NCI-H82 (cell line): ENCODE measurements at places on chromosomes 6 and 20.

DNA sequence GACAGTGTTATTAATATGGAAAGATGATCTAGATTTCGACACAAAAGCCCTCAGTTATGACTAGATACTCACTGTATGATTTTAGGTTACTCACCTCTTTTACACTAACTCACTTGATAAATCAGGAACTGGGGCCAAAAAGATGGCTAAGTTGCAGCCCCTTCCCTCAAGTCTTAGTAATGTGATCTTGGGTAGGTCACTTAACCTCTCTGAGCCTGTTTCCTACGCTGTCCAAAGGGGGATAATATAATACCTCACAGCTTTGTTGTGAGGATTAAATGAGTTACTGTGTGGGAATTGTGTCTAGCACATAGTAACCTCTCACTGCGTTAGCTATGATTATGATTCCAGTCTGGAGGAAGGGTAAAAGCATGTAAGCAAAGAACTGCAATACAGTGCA, 1.3 kb downstream of the TTI1 start:
- no peak for DNase-seq

DNA sequence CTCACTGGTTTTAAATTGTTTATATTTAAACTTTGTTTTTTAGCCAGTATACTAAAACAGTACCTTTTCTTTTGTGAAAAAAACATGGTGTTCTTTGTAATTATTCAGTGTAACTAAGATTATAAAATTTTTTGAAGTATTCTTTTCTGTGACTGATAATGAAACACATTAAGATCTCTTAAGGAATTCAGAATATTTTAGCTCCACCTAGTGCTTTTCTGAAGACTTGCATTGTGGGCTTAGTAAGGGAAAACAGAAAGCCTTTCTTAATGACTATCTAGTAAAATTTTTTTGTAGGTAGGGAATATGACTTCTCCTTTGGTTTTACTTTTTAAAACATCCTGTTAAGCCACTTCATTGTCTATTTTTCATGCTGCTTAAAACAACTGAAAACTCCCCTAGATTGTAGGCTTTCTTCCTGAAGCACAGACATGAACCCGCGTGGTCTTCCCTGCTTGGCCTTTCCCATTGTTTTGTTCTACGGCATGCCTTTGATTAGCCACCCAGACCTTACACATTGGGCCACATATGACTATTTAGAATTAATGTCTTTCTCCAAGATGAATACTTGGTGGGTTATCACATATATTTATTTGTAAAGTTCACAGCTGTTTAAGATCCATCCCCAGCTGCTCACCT, 72.1 kb downstream of the AFDN start:
- peak; percentile 60 for DNase-seq

DNA sequence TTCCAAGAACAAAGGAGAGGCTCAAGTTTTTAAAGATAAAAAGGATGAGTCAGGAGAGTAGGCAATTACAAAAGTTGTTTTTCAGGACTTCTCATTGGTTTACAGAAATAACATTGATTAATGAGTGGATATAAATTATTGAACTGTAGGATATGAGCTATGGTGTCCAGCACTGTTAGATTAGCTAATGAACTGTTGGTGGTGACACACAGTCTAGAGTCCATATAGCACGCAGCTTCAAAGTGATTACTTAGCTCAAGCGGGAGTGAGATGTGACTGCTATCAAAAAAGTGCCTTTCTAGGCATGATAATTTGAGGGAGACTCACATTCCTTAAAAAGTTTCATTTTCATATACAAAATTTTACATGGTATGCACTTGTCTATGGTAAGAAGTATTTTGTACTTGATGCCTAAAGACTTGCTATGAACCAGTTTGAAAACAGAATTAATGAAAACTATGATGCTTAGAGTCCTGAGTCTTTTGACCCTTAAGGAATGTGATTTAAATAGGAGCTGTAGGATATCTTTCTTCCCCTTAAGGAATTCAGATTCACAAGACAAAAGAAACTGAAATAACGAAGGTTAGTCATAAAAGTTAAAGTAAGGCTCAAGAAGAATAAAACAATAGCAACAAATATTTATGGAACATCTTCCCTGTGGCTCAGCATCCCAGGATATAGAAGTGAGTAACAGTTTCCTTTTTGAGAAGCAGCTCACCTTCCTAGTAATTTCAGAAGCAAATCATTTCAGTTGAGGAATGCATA, 22.2 kb upstream of the ADIG start:
- DNase-seq = no peak

DNA sequence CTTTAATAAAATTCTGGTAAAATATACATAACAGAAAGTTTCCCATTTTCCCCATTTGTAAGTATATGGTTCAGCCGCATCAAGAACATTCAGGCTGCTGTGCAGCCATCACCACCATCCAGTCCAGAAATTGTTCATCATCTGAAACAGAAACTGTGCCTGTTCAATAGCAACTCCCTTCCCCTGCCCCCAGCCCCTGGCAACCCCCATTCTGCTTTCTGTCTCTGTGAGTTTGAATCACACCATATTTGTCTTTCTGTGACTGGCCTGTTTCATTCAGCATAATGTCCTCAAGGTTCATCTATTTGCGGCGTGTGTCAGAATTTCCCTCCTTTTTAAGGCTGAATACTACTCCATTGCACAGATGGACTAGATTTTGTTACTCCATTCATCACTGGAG, 19.1 kb downstream of the VSTM2L start:
- no peak for DNase-seq

DNA sequence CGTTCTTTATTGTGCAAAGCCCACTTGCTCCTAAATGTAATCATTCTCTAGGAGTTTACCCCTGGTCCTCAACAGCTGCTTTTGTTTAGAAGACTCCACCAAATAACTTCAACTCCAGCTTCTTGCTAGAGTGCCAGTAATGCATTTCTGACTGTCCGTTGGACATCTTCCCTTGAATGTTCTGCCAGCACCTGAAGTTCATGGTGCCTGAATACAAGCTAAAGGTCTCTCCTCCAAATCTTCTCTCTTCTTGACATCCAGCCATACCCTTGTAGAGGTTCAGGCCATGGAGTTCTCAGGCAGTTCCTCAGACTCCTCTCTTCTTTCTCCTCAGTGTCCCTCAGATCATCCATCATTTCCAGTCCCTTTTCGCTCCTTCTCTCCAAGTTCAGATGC, 21.7 kb downstream of the PHACTR2 start:
- no peak for DNase-seq

DNA sequence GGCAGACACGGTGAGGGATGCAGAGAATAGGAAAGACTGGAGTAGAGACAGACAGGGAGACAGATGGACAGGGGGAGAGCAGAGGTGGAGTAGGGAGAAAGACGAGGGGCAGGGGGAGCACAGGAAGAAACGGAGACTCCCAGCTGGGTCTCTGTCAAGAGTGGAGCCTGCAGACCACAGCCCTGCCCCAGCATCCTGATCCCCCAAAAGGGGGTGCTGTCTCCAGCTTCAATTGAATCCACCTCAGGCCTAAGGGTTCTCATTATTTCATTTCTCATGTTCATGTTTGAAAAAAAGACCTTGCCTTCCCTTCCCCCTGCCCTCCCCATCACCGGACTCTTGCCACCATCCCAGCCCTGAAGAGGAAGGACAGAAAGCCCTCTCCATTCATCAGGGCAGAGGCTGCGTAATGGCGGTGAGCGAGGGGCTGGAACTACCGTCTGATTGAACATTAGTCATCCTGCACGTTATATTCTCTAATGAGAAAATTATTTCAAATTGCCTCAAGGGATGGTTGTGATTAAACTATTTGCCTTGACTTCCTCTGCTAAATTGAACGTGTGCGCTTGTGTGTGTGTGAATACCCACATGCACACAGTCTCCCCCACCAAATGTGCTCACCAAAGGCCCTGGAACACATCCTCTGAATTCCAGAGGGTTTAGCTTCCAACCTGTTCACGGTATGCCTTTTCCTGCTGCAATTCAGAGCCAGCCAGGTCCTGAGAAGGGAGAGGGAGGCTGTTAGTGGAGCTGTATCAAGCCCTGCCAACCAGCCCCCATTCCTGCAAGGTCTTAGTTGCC, 98.3 kb downstream of the CDC5L start:
- DNase-seq = no peak

DNA sequence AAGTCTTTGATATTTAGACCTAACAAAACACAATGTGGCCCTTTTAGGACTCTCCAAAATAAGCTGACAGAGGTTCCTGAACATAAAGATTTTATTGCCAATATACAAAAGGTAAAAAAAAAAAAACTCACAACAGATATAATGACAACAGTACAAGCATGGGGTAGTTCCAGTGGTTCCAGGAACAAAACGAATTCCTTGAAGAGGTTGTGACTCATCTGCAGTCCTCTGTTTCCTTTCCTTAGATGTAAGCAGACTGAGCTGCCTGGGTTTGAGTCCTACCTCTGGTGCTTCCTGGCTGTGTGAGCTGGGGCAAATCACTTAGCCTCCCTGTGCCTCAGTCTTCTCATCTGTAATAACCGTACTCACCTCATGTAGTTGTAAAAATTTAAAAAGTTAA, 13.3 kb upstream of the CTAGE9 start:
- DNase-seq = no peak

GRCh38 chr6:134466771-134467525, 149.0 kb upstream of the SGK1 start:
- peak; percentile 18 for DNase-seq

- DNase-seq = no peak
These were observed 123.3 kb upstream of the B3GAT2 start for GRCh38 chr6:71080133-71080532.

- DNase-seq = no peak
These were observed 220.0 kb downstream of the ZFAND3 start for GRCh38 chr6:38039502-38039901.

- peak; percentile 46 for DNase-seq
These were observed 989 bp downstream of the FITM2 start for GRCh38 chr20:44309763-44310663.

DNA sequence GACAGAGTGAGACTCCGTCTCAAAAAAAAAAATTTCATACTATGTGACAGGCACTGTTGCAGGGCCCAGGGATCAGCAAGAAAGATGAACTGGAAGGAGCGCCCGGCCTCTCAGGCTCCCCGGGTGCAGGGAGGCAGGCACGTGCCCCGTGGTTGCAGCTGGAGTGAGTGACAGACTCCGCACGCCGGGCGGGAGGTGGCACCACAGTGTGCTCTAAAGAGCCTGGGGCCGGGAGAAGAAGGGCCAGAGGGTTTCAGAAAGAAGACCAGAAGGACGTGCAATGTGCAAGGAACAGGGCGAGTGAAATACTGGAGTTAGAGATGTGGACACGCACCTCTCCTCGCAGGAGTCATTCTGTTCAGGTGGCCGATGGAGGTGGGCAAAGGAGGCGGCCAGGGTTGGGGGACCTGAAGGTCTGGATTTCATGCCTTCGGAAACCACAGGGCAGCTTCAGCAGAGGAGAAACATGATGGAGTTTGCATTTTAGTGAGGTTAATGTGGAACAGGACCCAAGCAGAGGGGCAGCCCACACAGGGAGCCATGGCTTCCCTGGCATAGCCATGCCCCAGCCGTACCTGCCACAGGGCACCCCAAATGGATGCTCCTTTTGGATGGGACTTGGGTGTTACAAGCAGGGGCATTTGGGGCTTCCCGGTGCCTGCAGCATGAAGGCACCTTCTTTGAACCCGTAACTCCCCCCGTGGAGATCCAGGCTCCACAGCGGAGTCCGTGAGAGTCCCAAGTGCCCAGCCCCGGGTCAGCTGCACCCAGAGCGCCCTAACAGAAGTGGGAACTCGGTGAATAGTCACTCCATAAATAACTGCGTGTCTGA, 226.2 kb downstream of the ERMARD start:
- no peak for DNase-seq

DNA sequence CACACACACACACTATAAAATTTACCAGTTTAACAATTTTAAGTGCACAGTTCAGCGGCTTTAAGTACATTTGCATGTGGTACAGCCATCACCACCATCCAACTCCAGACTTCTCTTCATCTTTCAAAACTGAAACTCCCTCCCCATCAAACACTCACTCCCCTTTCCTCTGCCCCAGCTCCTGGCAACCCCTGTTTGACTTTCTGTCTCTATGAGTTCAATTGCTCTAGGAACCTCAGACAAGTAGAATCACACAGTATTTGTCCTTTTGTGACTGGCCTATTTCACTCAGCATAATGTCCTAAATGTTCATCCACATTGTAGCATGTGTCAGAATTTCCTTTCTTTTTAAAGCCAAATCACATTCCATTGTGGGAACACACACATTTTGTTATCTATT, 302.8 kb upstream of the FOXQ1 start:
- no peak for DNase-seq
